ENCODE measurements at places on chromosomes 1 and 21.
A peak's percentile ranks its signal among the peaks of the same experiment; 100 is the strongest.

DNA sequence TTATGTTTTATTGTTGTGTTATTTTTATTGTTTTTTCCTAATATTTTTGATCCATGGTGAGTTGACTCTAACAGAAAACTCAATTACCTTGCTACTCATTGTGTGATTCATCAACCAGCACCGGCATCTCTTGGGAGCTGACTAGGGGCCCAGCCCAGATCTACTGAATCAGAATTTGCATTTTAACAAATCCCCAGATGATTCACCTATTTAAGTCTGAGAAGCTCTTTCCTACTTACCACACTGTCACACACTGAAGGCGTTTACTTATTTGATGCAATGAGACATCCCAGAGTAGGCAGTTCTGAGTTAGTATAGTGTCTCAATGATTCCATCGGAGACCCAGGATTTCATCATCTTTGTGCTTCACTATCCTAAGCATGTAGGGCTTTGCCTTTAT, 416.6 kb downstream of the RWDD3 start:
- no peak for DNase-seq

GRCh38 chr1:56676571-56677035, 31.5 kb downstream of the PRKAA2 start:
- no peak for DNase-seq

DNA sequence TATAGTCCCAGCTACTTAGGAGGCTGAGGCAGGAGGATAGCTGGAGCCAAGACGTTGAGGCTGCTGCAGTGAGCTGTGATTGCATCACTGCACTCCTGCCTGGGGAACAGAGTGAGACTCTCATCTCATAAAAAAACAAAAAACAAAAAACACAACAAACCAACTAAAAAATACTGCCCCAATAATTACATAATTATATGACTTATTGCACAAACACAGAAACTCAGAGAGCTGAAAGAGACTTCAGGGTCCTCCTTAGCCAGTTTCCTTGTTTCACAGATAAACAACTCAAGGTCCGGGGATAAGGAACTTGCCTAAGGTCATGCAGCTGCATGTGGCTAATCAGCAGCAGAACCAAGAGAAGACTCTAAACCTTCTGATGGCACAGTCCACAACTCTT, 11.9 kb downstream of the EXTL2 start:
- no peak for DNase-seq

- DNase-seq = no peak
Observed at GRCh38 chr1:32622806-32623681, 27.3 kb downstream of the ZBTB8OS start.

DNA sequence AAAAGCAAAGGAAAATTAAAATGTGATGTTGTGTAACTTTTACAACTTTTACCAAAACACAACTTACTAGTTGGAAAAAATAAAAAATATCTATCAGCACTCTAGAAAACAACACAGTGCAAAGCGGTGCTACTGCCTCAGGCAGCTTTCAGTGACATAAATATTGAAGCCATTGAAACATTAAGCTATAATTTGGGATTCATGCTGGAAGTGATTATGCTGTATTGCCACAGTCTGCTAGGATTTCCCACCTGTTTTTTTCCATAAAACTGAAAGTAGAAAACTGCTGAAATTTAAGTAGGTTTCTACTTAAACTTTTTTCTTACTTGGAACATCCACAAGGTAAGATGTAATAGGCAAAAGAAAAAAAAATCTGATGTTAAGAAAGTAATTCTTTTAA, 674.4 kb downstream of the KCNT2 start:
- DNase-seq = no peak

DNA sequence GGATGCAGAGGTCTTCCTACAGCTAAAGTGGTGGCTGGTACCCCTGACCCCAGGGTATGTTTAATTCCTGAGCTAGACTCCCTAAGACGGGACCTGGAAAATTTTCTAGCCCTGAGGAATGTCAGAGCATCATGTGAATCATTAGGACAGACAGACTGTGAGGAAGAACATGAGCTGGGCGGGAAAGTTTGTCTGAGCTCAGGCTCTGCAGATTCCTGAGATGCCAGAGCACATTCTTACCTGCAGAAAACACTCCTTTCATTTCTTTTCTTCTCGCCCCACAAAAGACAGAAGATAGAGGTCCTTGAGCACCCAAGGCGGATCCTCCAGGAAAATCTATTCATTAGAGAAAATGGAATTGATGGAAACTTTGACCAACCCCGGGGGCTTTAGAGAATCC, 6.5 kb downstream of the CAPN2 start:
- no peak for DNase-seq

DNA sequence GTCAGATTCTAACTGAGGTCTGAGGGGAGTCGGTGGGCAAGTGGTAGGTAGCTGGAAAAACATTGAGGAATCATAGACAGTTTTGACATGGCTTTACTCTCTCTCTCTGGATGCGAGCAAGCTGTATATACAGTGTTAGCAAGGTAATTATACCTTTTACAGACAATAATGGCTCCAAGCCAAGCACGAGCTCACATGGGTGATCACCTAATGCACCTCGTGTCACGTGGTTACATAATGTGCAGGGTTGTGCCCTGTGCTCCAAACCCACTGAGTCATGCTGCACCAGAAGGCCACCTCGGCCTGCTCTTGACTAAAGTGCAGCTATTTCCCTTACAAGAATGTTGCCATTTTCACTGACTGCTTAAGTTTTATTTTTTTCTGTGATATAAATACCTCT, 7.6 kb upstream of the CLCA2 start:
- DNase-seq = no peak

DNA sequence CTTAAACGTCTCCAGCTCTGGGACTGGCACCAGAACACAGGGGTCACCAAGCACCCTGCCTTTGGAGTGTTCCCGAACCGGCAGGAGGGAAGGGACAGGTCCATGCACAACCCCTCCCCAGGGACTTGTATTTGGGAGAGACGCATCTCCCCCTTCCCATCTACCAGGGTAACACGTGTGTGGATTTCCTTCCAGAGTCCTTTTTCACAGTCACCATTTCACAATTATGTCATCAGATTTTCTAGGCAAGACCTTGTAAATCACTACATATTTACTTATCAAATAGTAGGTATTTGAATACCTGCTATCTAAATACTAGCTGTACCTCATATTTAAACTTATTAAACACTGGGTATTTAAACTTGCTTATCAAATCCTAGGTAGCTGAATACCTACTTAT, 57.4 kb upstream of the AJAP1 start:
- no peak for DNase-seq

- peak; percentile 59 for DNase-seq
Observed at GRCh38 chr1:9724706-9725476, 73.4 kb downstream of the PIK3CD start.

DNA sequence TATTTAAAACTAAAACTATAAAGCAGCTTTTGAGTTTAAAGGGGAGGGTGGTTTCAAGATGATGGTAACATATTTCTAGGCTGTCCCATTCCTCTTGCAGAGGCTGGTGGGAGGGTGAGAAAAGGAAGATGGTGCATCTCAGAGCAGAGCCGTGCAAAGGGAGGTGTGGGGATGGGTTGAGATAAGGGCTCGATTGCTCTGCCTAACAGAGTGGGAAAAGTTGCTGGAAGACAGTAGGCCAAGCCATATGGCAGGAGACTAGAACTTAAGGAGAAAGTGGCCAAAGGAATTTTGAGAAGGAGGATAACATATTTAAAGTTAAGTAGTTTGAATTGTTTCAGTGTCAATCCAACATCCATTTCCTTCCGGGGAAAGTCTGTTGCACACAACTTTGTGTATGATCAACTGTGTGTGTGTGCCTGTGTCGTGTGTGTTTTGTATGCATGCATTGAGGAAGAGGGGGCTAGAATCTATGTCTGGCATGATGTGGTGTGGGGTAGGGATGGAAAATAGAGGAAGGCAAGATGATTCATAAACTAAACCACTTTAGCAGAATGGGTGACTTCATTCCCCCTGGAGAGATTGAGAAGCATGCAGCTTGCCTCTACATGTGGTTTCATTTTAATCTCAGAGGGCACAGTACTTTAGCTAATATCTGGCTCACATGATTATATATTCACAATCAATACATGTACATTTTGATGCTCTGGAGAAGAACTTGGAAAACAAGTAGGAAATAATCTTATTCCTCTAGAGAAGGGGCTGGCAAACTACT, 145.0 kb upstream of the DNAH14 start:
- DNase-seq = no peak

DNA sequence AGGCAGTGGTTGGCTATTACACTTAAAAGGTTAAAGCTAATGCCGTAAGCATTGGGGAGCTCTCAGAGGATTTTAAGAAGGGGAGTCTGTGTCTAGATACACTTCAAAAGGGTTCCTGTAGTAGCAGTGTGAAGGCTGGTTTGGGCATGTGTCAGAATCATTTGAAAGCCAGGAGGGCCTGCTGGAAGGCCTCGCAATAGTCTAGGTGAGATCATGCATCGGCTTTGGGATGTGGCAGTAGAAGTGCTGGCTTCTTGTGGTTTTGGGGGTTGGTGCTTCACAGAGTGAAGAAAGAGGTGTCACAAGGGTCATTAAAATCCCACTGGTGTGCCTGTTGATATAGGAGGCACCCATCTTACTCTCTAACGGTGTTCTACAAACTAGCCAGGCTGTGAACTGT, 85.7 kb downstream of the ST6GALNAC3 start:
- DNase-seq = no peak

GRCh38 chr21:44686843-44687561, 5.0 kb upstream of the KRTAP12-1 start:
- no peak for DNase-seq

DNA sequence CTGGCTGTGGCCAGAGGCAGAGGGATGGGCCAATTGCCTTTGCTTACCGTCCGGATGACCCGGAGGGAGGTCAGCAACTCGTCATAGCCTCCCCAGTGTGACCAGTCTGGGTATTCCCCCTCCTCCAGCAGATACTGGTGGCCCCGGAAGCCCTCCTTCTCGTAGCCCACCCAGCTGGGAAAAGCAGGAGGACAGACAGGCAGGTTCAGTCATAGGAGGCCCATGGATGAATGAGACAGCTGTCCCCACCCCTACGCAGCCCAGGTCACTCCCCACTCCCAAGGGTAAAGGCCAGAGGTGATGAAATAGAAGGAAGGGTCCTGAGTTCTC, 16.8 kb downstream of the CRYBG2 start:
- no peak for DNase-seq

DNA sequence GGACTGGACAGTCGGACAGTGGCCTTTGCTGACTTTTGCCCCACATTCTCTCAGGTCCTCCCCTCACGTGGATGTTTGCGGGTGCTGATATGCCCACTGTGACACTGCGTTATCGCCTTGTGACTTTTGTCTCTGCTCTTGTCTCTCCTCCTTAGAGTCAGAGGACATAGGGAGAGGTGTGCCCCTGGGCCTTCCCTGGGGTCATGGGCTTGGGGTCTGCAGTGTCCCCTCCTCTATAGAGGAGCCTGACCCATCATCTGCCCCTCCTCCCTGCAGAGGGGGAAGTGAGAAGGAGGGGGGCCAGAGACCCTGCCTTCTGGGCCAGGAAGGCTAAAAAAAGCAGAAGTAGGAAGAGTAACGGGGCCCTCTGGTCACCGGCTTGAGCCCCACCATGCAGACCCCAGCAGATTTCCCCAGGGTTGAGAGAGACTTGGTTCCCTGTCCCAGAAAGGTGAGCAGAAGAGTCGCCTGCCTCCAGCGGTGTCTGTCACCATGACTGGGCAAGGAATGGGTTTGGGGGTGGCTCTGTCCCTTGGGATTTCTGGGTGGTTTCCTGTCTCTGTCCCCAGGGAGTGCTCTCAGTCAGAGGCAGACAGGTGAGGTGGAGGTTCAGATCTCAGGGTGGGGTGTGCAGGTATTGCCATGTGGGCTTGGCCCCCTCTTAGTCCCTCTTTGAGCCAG, 13.3 kb downstream of the RPS6KA1 start:
- DNase-seq = no peak

GRCh38 chr1:116390195-116390594, 17.2 kb downstream of the ATP1A1 start:
- peak; percentile 23 for DNase-seq

GRCh38 chr1:151970626-151971025, 23.0 kb downstream of the S100A10 start:
- no peak for DNase-seq

DNA sequence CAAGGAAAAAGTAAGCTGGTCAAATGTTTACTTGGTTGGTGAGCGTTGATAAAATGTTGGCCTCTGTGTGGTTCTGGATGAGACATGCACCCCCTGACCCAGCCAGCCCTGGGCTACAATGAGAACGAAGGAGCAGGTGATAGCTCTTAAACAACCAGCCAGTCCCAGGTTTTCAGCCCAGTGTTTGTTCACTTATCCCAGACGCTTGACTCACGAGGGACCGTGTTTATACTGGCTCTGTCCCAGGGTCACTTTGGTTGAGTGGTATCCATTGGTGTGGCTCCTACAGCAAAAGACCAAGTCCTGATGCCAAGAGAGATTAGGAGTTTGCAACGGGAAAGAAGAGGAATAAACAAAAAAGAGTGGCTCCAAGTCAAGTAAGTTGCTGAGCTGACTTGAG, 86.9 kb downstream of the KCNJ15 start:
- DNase-seq = no peak

- DNase-seq = no peak
Observed at GRCh38 chr1:238088560-238089290, 198.0 kb upstream of the ZP4 start.

DNA sequence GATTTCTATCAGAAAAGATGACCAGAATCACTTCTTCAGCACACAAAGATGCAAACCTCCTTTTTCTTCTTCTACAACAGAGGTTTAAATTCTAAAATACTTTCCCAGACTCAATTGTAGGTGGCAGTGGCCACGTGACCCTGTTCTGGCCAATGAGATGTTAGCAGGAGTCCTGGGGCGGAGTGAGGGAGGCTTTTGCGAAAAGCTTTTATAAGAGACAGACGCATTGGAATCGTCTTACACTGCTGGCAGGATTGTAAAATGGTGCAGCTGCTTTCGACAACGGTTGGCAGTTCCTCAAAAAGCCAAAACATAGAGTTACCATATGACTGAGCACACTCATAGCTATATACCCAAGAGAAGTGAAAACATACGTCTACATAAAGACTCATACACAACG, 87.0 kb upstream of the MAGI3 start:
- no peak for DNase-seq

GRCh38 chr1:67675800-67676199, 9.2 kb upstream of the GADD45A start:
- no peak for DNase-seq

DNA sequence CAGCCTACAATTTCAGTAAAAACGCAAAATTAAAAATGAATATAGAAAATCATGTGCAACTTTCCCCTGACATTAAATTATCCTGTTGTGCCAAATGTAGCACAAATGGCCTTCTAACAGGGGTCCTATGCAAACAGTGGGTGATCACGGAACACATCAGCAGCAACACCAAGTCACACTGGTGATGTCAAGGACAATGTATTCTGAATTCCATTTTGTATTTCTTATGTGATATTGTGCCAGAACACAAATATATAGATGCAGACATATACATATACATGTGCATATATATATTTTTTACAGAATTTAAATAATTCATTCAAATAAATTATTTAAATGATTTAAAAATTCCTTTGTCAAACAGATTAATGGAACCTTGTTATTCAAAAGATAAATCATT, 8.6 kb upstream of the ADGRL2 start:
- DNase-seq = no peak

Measured in effector CD4-positive, alpha-beta T cell (primary cell).